H9 (cell line): ENCODE measurements at places on chromosomes 16 and 17.
A peak's percentile ranks its signal among the peaks of the same experiment; 100 is the strongest.

GRCh38 chr16:22388101-22388644 is 13.8 kb upstream of the CDR2 start:
- no peak for DNase-seq

GRCh38 chr16:72637306-72637705 is 410.6 kb downstream of the ZFHX3 start:
- no peak for DNase-seq

GRCh38 chr17:78997881-78998280 is 11.7 kb downstream of the CANT1 start:
- DNase-seq, result no peak

GRCh38 chr16:50881956-50882355 is 140.1 kb downstream of the CYLD start:
- peak; percentile 17 for DNase-seq

DNA sequence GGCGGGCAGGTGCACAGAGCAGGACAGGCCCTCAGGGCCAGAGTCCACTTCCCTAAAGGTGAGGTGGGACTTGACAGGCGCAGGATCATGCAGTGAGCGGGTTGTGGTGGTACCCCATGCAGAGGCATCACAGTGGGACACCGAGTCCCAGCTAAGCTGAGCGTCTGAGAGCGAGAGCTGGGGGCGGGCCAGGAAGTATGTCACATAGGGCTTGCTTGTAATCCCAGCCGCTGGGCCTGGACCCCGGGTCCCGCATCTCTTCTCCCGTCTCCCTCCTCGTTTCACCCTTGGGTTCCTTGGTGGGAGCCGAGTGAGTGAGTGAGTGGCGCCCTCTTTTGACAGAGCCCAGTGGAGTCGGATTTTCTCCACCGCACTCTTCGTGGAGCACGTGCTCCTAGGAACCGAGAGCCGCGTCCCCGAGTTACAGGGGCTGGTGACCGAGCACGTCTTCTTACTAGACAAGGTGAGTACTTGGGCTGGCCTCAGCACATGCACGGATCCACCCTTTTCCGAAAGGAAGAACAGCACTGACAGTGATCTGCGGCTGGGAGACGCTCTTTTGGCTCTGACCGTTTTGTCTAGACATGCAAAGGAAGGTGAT is 50.8 kb upstream of the ENDOV start:
- peak; percentile 75 for DNase-seq

DNA sequence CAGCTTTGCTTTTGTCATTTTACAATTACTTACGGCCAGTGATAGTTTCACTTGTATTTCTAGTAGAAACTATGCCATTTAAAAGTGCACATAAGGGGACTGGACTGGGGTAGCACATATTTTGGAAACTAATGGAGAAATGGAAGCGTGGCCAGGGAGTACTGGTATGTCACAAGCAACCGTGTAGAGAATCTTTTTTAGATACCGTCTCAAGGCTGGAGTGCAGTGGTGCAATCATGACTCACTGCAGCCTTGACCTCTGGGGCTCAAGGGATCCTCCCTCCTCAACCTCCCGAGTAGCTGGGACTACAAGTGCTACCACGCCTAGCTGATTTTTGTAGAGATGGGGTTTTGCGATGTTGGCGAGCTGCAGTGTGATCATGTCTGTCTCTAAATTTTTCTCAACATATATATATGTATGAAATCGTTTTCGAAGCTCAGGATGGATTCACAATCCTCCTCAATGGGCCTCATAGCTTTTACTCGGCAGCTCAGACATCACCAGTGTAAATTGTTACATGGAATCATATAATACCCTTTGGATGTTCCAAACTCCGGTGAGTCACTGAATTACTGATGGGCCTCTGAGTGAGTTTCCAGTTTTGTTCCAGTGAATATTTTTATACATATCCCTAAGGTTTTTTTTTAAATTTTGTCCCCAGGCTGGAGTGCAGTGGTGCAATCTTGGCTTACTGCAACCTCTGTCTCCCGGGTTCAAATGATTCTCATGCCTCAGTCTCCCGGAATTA is 51.7 kb downstream of the ZNF778 start:
- DNase-seq, result peak; percentile 13

DNA sequence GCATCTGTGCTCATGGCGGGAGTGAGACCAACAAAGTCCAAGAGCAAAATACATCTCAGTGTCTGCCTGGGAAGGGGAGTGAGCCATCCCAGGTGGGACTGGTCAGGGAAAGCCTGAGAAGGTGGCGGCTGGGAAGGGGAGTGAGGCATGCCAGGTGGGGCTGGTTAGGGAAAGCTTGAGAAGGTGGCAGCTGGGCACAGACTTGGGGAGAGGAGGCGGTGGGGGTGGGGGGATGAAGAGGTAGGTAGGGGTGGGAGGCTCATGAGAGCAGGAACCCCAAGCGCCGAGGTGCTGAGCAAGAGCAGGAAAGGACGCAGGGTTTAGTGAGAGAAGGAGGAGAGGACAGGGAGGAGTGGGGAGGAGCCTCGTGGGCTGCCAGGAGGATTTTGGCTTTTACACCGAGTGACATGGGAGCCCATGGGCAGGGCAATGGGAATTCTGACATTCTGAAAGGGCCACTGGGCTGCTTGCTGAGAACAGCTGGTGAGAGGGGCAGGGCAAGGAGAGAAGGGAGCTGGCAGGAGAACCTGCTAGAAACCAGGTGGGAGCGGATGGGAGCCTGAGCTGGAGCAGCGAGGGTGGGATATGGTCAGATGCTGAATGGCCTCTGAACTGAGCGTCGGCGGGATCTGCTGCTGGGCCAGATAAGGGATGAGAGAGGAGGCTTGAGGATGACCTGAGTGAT is 256.1 kb upstream of the RPL38 start:
- no peak for DNase-seq

GRCh38 chr16:56013962-56014552 is 138.9 kb upstream of the CES5A start:
- peak; percentile 83 for DNase-seq

GRCh38 chr17:40361063-40361924 is 3.2 kb downstream of the GJD3 start:
- DNase-seq, result no peak

GRCh38 chr17:49730078-49730784 is 22.5 kb upstream of the SLC35B1 start:
- DNase-seq, result no peak

DNA sequence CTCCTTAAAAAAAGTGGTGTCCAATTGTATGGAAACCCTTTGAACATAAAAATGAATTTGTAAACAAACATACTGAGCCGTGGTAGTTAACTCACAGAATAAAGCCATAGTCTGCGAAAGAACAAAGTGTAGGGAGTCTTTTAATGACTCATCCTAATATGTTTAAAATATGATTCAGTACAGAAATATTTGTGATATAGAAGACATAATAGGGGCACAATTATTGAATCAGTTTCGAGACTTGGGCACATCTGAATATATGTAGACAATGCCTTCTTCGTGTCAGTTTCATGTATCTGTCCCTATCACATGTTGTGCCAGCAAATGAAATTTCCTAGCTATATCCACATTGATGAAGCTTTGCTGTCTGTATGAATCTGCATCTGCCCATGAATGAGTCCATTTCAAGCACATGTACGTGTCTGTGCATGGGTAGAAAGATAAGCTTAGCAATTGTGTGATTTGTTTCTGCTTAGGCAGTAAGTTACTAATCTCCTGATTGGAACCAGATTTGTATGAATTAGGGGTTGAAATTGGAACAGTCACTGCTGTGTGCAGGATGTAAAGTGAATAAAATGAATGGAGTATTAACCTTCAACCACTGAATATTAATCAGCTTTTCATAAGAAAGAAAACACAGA is 112.5 kb upstream of the SOX9 start:
- no peak for DNase-seq

GRCh38 chr17:21089145-21089544 is 37.6 kb upstream of the DHRS7B start:
- no peak for DNase-seq

GRCh38 chr16:82111944-82112343 is 58.1 kb downstream of the MPHOSPH6 start:
- DNase-seq, result no peak

GRCh38 chr16:68093816-68094613 is 8.8 kb downstream of the NFATC3 start:
- DNase-seq, result no peak

DNA sequence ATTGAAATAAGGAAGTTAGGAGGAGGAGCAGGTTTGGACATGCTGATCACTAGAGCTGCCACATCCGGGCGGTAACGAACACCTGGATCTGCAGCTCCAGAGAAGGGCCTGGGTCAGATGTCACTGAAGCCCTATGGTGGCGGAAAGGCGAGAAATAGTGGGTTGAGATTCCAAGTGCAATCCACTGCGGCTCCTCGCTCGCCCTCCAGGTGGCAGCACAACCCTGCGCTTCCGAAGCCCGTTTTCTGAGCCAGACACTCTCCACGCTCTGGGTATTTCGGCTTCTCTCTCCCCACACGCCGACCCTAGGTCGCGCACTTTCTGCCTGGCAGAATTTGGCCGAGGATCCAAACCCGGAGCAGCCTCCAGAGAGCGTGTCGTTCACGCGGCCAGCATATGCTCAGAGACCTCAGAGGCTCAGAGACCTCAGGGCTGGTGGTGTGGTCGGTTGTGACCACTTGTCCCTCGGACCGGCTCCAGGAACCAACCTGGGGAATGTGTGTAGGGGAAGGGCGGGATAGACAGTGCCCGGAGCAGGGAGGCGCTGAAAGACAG is 922 bp upstream of the SLC2A4 start:
- DNase-seq, result peak; percentile 98

DNA sequence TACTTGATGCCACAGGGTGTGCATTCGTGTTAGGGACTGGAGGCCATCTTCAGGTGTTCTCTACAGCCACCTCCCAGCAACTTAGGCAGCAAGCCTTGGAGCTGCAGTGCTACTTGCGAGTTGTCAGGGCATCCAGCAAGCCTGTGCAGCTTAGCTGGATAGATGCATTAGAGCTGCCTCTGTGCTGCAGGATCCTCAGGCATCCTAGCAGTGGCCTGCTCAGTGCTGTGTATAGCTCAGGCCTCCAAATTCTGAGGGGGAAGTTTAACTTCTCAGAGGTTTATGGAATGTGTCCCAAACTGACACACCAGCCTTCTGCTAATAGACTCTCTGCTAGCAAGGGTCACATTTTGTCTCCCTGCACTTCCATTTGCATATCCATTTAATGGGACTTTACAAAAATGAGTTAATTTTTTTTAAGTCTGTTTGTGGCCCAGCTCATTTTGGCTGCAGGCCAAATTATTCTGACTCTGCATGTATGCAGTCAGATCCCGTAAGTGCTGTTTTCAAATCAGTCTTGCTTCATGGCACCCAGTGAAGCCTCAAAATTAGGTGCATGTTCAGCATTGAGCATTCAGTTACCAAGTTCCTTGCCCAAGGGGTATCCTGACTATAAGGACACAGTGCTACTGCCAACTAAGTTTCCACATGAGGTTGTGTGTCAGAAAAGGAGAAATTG is 6.8 kb downstream of the GABARAPL2 start:
- DNase-seq, result no peak

- DNase-seq, result peak; percentile 39
Measured at GRCh38 chr16:49986351-49987124, 38.5 kb upstream of the CNEP1R1 start.

- DNase-seq, result no peak
Measured at GRCh38 chr16:6499413-6499812, 833.2 kb upstream of the RBFOX1 start.

GRCh38 chr16:9807302-9807701 is 374.9 kb downstream of the GRIN2A start:
- DNase-seq, result no peak

DNA sequence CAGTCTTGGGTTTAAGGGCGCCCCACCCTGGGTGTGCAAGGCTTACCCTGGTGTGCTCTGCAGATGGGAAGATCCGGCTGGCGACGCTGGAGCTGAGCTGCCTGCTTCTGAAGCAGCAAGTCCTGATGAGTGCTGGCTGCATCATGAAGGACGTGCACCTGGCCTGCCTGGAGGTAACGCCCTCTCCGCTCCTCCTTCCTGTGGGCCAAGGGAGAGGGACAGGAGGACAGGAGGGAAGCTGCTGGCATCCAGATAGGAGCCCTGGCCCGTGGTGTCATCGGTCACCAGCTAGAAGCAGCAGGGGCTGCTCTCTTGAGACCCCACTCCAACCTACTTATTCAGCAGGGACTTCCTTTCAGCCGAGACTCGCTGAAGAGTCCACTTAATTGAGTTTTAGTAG is 97.8 kb downstream of the CLEC16A start:
- DNase-seq, result no peak

GRCh38 chr16:90077757-90078578 is 837 bp upstream of the PRDM7 start:
- peak; percentile 40 for DNase-seq

DNA sequence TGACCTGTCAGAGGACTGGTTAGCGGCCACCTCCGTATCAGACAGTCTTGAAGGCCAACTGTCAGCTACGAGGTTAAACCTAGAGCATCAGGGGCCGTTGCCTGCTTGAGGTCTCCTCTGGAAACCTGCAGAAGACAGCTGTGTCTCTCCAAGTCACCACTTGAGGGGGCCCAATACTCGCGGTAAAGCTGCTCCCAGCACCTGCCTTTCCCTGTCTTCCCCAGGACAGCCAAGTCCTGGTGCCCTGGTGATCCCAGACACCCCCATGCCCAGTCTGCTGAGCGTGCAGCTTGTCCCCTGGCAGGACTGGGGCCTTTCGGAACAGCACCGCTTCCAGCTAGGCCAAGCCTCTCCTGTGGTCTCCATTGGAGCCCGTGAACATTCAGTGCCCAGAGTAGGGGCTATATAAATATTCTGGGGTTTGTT is 80.1 kb downstream of the DNAH17 start:
- peak; percentile 92 for DNase-seq

- no peak for DNase-seq
Measured at GRCh38 chr16:13883881-13884280, 36.1 kb upstream of the ERCC4 start.

DNA sequence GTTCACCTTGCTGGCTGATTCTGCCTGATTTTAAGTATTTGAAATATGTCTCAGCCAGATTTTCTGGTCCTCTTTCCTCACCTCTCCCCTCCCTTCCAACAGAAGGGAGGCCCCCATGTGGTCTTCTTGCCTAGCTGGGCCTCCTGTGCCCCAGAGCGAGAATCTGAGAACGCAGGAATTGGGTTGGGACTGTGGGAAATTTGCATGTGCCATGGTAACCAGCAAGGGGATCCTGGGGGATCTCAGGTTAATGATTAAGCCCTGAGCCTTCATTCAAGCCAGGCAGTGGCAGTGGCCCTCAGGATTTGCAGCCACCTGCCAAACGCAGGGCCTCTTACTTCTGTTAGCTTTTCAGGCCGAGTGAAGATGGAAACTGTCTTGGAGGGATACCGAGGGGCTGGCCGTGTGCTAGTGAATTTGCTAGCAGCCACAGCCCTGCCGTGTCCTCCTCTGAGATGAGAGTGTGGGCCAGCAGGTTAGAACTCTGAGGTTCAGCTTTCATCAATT is 40.2 kb downstream of the KSR1 start:
- peak; percentile 76 for DNase-seq

GRCh38 chr17:63441654-63442053 is 4.5 kb downstream of the CYB561 start:
- no peak for DNase-seq

- no peak for DNase-seq
Measured at GRCh38 chr17:27519550-27519949, 63.3 kb downstream of the KSR1 start.

GRCh38 chr16:27526180-27526579 is 23.5 kb downstream of the GTF3C1 start:
- DNase-seq, result no peak

GRCh38 chr17:63634163-63634562 is 11.9 kb downstream of the MAP3K3 start:
- DNase-seq, result no peak

GRCh38 chr17:14434506-14434905 is 133.6 kb downstream of the HS3ST3B1 start:
- no peak for DNase-seq

GRCh38 chr16:15780805-15781204 is 76.0 kb downstream of the MYH11 start:
- no peak for DNase-seq
